ENCODE measurements at places on chromosomes 16 and 17. TPM values are rescaled to one million over a fixed set of nuclear protein-coding genes. Genes with fewer than 3 reads are reported as not detected.

DNA sequence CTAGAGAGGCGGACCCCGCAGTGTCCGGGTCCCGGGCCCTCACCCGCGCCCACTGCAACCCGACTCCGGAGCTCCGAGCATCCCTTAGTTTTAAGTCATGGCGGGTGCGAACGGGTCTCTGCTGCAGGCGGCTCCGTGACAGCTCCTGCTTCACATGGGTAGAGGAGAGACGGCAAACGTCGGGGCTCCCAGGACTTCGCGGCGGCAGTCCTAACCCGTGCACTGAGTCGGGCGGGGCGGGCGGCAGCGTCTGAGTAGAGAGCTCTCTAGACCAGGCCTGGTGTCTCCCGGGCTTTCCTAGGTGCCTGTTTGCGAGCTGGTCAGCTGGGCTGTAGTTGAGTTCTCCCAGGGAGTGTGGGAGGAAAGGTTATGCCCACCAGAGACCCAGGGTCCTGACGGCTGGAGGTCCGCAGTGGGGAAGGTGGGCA, 345 bp downstream of the TSC2 start:
- H3K27ac ChIP-seq: peak overlapping the region; percentile 55
- no peak for DNase-seq
- H3K4me1 ChIP-seq: peaks cover 6% of the 10 kb centered on the region
- H3K27me3 ChIP-seq: no peaks in the 10 kb centered on the region

GRCh38 chr16:70778901-70779309, 22.1 kb downstream of the VAC14 start:
- no peaks in the 10 kb centered on the region for H3K4me1 ChIP-seq
- H3K27me3 ChIP-seq: no peaks in the 10 kb centered on the region
- no peak overlapping the region for H3K4me3 ChIP-seq
- peaks cover 25% of the 10 kb centered on the region for H3K36me3 ChIP-seq

- H3K36me3 ChIP-seq: no peaks in the 10 kb centered on the region
- H3K4me1 ChIP-seq: no peaks in the 10 kb centered on the region
- H3K27ac ChIP-seq: no peak overlapping the region
- no peaks in the 10 kb centered on the region for H3K27me3 ChIP-seq
Measured at GRCh38 chr16:78866521-78866920, 734.0 kb downstream of the MAF start.

Gene SLC16A5
- total RNA-seq: 79.3 TPM

All from HCT116 (cell line).